T-helper 2 cell treated with Interferon-gamma antibody and Interleukin-4, amounts not matched to agents 100 ng/mL and 5 ng/mL, for 36 hours (primary cell): ENCODE measurements at places on chromosomes 2 and 18. TPM values are rescaled to one million over a fixed set of nuclear protein-coding genes. Genes with fewer than 3 reads are reported as not detected.

PLA2R1 gene
- not detected in 2 replicates for total RNA-seq

CDH7 gene
- not detected in 2 replicates for total RNA-seq

ANKRD53 gene
- not detected in 2 replicates for total RNA-seq

UGT1A10 gene
- not detected in 2 replicates for total RNA-seq

ADGRF3 gene
- 4.8 and 4.9 TPM in 2 replicates for total RNA-seq

ALPP gene
- not detected in 2 replicates for total RNA-seq

PPP4R3B gene
- total RNA-seq = 74.7 and 80.4 TPM in 2 replicates

WDPCP gene
- 5.3 and 6.5 TPM in 2 replicates for total RNA-seq

KLHL14 gene
- not detected in 2 replicates for total RNA-seq

HTR2B gene
- 1.2 and 1.3 TPM in 2 replicates for total RNA-seq

VWA3B gene
- not detected in 2 replicates for total RNA-seq

CD8B gene
- total RNA-seq = 0.68 and 0.80 TPM in 2 replicates

CAPN13 gene
- total RNA-seq = not detected in 2 replicates

LTBP1 gene
- total RNA-seq = 0.30 and 0.75 TPM in 2 replicates

DCDC2C gene
- not detected in 2 replicates for total RNA-seq

DSG3 gene
- not detected in 2 replicates for total RNA-seq

RUFY4 gene
- total RNA-seq = 1.1 and 1.3 TPM in 2 replicates

GPBAR1 gene
- total RNA-seq = 0.86 and 0.91 TPM in 2 replicates

SALL3 gene
- total RNA-seq = not detected in 2 replicates

FBXO48 gene
- total RNA-seq = 1.9 and 2.2 TPM in 2 replicates

EGR4 gene
- 0.07 and 0.11 TPM in 2 replicates for total RNA-seq

SIX3 gene
- total RNA-seq = 0.14 and 0.18 TPM in 2 replicates

GTF2A1L gene
- total RNA-seq = not detected in 2 replicates

ACTG2 gene
- total RNA-seq = not detected in 2 replicates

PID1 gene
- not detected in 2 replicates for total RNA-seq

C2orf80 gene
- total RNA-seq = not detected in 2 replicates

PTH2R gene
- total RNA-seq = 0.11 and 0.34 TPM in 2 replicates
